Suppressor macrophage (primary cell): ENCODE measurements at places on chromosomes 13 and 19.

DNA sequence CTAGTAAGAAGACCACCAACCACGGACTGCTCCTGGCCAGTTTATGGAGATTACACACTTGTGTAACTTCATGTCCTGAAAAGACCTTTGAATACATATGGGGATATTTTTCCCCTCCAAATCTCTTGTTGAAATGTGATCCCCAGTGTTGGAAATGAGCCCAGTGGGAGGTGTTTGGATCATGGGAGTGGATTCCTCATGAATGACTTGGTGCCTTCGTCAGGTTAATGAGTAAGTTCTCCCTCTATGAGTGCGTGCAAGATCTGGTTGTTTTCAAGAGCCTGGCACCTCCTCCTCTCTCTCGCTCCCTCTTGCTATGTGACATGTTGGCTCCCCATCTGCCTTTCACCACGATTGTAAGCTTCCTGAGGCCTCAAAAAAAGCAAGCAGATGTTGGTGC lies 769.0 kb upstream of the SLITRK1 start:
- no peak for DNase-seq

DNA sequence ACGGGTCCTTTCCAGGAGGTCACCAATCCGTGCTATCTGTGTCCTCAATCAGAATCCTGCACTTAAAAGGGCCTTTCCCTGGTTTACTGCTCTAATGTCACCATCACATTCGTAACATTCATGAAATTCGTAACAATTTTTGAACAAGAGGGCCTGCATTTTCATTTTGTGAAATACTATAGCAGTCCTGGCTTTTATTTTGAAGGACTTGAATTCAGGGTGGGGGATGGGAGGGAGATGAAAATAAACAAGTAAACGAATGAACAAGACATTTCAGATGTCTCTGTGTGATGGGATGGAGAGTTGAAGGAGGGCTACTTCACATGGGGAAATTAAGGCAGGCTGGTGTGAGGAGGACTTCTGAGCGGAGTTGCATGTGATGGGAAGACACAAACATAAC lies 281.0 kb downstream of the TSHZ3 start:
- DNase-seq, result no peak

DNA sequence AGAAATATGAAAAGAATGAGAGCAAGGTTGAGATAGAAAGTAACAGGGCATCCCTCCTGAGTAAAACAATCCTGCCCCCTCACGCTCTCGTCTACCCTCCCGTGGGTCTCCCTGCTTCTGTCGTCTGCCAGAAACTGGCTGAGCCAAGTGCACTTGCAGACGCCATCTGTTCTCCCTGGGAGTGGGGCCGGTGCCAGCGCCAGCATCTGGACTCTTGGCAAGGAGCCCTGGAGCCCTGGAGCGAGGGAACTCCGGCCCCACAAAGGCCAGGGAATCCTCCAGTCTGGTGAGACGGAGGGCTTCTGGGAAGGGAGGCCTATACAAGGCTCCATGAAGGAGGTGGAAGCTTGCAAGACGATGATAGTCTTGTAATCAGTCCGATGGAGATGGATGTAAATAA lies 2.3 kb upstream of the TMEM91 start:
- no peak for DNase-seq

GRCh38 chr13:33070713-33071112 lies 54.5 kb downstream of the KL start:
- DNase-seq, result no peak

DNA sequence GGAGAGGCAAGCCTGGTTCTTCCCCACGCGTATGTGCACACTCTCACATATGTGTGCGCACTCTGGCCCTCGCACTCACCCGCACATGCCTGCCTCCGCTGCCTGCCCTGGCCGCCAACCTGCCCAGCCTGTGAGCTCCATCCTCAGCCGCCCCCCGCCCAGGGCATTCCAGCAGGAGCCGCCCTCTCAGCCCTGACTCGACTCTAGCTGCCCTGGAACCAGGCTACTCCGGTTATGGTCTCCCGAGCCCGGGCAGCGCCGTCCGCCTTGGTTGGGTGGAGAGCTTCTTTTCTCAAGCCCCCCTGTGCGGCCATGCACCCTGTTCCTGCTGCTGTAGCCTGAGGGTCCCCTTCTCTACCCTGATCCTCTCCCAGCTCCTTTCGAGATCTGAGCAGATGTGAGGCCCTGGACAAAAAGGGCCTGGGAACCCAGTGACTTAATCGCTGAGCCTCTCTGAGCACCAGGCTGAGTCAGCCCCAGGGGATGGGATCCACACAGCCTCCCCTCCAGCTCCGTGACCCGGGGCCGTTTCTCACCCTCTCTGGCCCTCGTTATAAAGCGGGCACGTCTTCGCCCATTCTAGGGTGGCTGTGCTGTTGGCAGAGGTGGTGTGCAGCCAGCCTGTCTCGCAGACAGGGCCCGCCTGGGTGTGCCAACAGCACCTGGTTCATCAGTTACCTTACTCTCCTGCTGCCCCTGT lies 191.5 kb downstream of the TEX29 start:
- no peak for DNase-seq

- no peak for DNase-seq
Measured at GRCh38 chr13:110486061-110486715, 75.3 kb downstream of the RAB20 start.
